ENCODE measurements at places on chromosomes 4 and X.

DNA sequence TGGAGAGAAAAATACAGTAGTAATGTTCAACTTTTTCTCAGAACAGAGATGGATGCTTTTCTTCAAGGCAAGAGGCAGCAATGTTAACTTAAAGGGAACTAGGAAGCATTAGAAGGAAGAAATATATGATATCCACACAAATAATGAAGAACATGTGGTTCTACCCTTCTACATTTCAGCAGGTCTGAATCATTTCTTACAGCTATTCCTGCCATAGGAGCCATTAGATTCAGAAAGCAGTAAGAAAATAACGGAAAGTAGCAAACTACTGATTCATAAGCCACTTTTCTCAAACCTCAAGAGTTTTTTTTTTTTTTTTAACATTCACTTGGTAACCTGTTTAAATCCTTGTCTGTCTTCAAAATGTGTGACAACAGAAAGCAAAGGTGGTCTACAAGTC is 1251.6 kb upstream of the AGA start:
- no peak for DNase-seq

GRCh38 chrX:17039826-17040225 is 93.4 kb downstream of the REPS2 start:
- no peak for DNase-seq

DNA sequence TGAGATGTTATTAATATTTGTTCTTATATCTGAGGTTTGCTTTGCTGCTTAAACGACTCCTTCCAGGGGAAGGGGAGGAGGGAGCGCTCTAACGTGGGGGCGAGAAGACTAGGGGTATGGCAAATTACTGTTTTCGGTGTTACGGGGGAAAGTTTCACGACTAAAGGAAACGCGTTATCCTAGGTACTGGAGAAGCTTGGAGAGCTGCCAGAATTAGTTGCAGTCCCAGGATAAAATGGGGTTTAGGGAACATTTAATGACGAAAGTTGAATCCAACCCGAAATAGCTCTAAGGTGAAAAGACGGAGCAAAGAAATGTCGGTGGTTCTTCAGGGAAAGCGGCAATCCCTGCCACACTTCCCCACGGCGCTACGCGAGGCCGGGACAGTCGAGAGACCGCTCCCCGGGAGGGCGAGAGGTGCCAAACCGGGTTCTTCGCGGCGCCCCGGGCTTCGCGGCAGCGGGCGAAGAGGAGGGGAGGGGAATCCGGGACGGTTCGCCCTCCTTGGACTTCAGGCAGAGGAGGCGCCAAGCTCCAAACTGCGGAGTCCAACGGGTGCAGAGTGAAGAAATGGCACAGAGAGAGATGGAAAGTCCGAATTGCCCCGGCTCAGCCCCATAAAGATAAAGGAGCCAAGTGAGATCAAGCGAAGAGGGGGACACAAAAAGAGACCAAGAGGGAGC is 724 bp downstream of the THOC2 start:
- DNase-seq = no peak

GRCh38 chr4:94929696-94930095 is 171.9 kb downstream of the BMPR1B start:
- DNase-seq = no peak

GRCh38 chr4:158459085-158459820 is 62.4 kb upstream of the RXFP1 start:
- DNase-seq = no peak

DNA sequence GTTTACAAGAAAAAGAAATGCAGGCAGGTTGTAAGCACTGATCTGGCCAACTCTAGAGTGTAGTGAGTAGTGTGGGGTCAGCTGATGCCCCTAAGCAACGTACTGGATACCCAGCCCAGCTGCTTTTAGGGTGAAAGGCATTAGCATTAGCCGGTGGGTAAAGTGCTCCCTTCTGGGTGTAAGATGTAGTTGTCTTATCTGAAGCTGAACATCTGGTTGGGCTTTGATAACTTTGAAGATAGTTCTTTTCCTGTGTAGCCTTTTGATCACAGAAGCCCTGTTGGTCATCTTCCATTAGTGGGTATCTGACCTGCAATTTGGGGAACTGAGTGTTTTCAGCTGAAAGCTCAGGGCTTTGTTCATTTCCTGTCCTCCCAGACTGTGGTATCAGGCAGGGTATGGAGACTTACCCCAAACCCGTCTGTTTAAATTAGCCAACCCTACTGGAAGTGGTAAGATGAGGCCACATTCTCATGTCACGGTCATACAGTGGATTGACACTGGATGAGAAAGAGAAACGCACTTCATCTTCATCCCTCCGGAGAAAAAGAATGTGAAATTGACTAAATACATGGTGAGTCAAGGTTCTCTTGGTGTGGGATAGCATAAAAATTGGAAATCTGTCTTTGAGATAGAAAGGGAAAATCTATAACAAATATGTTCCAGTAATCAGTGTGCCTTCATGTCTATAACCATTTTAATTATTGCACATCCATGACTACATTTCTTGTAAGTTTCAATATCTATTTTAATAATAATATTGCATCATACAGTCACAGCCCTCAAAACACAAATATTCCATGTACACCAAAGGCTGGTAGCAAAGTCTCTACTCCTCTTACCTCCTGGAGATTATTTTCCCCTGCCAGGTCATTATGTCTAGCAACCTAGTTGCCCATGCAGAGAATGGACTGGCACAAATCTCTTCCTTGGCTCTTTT is 8.7 kb downstream of the RHOH start:
- no peak for DNase-seq

DNA sequence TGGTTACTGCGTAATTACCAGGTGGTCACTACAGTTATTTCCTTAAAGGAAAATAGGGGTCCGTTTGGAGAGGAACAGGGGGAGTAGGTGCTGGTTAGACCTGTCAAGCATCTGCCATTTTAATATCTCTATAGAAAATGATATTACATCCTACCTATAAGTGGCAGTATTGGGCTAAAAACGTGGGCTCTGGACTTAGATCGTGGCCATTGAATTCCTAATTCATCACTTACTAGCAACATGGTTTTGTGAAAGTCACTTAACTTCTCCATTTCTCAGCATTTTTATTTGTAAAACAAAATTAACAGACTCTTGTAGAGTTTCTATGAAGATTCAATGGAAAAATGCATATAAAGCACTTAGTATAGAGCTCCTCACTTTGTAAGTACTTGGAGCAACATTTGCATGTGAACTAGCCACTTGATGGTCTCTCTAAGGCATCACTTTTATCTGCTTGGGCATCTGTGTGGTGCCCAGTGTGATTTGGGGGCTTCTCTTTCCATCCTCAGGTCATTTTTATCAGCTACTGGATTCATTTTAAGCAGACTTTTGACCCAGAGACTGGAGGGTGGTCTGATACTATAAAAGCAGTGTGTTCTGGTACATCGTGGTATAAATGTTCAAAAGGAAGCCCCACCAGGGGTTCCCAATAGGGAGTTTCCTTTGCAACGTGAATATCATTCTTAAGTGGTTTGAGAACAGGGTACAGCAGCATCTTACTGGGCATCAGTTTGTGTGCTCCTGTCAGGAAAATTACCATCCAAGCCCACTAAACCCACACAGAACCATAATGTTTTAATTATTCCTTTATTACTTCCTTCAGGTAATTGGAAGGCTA is 42.7 kb upstream of the RASSF6 start:
- DNase-seq = peak; percentile 52

DNA sequence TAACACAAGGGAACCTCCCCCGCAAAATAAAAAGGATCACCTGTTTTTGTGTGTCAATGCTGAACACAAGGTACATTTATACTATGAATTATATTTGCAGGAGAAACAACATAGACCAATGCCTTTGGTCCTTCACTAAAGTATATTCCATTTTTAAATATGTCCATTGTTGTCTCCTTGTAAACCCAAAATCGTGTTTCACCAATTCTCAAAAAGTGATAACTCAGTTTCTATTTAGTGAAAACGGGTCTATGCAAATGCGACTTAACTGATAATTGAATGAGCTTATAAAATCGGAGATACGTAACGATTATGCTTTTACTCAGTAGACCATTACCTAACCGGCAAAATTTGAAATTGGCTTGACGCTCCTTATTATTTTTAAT is 2.1 kb downstream of the BRWD3 start:
- no peak for DNase-seq

- DNase-seq = no peak
These were observed 171.5 kb upstream of the EDNRA start for GRCh38 chr4:147309434-147309833.

GRCh38 chr4:181761156-181761555 is 482.0 kb upstream of the TENM3 start:
- no peak for DNase-seq

DNA sequence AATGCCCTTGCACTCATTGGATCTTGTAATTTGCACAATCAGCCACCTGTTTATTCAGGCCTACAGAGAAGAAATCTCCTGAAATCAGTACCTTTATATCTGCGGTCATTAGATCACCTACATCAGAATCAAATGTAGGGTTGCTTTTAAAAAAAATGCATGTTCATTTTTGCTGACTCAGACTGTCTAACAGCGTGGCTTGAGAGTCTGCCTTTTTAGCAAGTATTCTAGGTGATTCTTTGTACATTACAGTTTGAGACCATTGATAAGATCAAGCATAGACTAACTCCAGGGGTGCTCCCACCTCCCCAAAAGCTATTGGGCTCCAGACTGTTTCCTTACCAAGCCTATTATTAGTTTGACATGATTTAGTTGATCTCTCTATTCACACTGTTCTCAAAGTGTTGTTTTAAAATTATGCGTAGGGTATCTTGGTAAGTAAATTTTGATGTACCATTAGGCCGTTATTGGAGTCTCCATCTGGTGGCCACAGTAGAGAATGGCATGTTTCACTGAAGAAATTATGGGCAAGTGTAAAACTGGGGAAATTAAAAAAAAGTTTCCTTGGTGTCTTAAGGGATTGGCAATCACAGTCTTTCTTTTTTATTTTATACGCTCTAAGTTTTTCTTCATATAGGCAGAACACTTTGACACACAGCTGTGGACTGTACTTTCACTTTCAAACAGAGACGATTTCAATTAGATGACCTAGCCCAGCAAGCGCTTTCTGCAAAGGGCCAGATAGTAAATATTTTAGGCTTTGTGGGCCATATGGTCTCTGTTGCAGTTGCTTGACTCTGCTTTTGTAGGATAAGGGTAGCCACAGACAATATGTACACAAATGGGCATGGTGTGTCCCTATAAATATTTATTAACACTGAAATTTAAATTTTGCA is 33.7 kb upstream of the MSL3 start:
- no peak for DNase-seq

DNA sequence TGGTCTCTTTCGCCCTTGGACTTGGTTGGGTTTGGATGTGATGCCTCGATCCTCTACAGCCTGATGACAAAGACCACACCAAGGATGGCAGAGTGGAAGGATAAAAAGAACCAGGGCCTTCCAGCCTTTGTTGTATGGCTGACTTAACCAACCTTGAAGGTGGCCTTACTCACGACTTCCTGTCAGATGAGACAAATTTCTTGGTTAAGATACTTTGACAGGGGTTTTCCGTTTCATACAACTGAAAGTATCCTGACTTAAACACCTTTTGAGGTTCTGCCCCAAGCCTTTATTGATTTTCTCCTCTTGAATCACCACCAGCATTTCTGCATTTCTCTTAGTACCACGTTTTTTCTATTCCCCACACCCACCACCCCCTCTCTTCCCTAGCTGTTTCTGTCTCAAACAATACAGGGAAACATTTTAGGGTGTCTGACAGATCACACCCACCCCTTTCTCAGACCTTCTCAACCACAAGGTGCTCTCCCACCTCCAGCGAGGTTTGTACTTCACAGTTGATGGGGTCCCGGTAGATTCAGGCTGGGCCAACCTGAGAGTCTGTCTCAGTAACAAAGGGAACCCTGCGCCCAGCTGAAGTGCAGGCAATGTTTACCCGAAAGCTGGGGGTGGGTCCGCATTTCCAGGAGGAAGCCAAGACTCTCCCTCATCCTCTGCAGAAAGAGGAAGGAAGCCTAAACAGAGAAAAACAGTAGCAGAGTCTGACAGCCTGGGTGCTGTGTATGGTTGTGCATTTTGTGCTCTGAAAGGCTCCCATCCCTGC is 5.0 kb upstream of the TSPAN5 start:
- no peak for DNase-seq

GRCh38 chrX:148381603-148382002 is 118.8 kb upstream of the AFF2 start:
- DNase-seq = no peak

GRCh38 chr4:73309211-73309610 is 50.6 kb upstream of the ANKRD17 start:
- DNase-seq = no peak

GRCh38 chr4:158050942-158051341 is 121.9 kb downstream of the GASK1B start:
- DNase-seq = no peak

DNA sequence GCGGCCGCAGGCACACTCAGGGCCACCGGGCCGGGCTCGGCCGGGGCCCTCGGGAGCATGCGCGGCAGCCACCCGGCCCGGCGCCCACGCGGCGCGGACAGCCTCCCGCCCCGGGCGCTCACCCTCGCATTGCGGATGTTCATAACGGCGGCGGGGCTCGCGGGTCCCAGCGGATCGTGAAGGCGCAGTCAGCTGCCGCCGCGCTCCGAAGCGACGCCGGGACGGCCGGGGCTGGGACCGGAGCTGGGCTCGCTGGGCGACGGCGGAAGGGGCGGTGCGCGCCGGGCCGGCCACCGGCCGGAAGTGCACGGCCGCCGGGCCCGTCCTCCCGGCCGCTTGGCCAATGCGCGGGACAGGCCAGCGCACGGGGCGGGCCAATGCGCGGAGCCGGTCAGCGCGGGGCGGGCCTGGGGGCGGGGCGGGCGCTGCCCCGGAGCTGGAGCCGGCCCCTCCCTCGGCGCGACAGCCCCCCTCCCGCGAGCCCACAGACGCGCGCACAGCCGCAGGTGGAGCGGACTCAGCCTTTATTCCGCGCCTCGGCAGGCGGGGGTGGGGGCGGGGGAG is at the start of gene NAA10:
Gene NAA10, minus strand, starts transcription at position 276 of the 564 bp plus-strand sequence. Its CDS starts 133 bp downstream, at position 143.
- peak; percentile 87 for DNase-seq

DNA sequence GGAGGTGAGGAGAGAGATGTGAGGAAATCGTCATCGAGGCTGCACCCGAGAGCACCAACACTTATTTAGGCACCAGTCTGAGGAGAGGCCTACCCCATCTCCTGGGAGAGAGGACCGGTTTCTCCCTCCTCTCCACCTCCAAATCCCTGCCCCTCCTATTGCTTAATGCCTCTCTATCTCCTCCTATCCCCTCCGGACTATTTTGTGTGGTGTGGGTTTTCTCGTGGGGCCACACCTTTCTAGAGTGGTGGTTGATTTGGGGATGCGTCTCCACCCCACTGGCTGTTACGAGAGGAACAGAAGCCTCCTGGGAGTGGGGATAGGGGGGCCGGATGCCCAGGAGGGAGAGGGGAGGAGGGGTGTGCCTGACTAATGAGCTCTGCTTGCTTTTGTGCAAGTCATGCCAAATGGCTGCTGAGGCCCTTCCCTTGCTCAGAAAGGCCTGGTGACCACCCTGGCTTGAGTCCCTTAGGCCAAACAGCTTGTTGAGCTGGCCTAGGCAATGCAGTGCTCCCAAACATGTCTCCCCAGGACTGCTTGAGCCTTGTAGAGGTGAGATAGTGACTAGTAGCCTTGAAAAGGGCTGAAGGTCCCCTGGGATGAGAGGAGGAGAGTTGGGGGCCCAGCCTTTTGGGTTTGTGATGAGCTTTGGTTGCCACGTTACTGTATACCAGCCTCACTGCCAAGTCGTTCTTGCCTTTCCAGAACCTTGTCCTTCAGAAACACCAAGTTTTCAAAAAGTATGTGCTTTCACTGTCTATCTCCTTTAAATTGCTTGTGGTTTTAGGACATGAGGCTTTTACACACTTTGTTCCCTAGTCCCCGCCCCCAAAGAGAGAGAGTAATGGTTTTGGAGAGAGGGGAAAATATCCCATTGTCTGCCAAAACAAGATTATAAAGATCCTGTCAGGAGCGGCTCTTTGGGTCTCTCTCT is 1.2 kb downstream of the MSN start:
- DNase-seq = peak; percentile 79

All from NCI-H1436 (cell line).